ENCODE measurements at places on chromosomes 7 and 10. TPM values are rescaled to one million over a fixed set of nuclear protein-coding genes. Genes with fewer than 3 reads are reported as not detected.

The SNCG gene
- 12.8 TPM for total RNA-seq

The MKI67 gene
- total RNA-seq = 70.7 TPM

The SHOC2 gene
- total RNA-seq = 16.4 TPM

The GRM8 gene
- total RNA-seq = not detected

The ANKRD61 gene
- total RNA-seq = 0.22 TPM

The ZNF503 gene
- 9.9 TPM for total RNA-seq

The MBL2 gene
- not detected for total RNA-seq

The SPDYE2 gene
- not detected for total RNA-seq

The TRPV5 gene
- not detected for total RNA-seq

The GRID1 gene
- 0.41 TPM for total RNA-seq

The SPDYE5 gene
- total RNA-seq = not detected

The CYP2C19 gene
- not detected for total RNA-seq

The BTBD16 gene
- 0.58 TPM for total RNA-seq

The OIT3 gene
- 0.16 TPM for total RNA-seq

The PTPN12 gene
- 54.8 TPM for total RNA-seq

The WIPF3 gene
- total RNA-seq = 0.62 TPM

The LRRC18 gene
- total RNA-seq = not detected

The SEMA3C gene
- 63.0 TPM for total RNA-seq

The AOC1 gene
- total RNA-seq = not detected

The LRRTM3 gene
- not detected for total RNA-seq
